Mucosa of gallbladder (tissue), 1 donor: ENCODE measurements at places on chromosomes 6 and 20. TPM values are rescaled to one million over a fixed set of nuclear protein-coding genes. Genes with fewer than 3 reads are reported as not detected.

DNA sequence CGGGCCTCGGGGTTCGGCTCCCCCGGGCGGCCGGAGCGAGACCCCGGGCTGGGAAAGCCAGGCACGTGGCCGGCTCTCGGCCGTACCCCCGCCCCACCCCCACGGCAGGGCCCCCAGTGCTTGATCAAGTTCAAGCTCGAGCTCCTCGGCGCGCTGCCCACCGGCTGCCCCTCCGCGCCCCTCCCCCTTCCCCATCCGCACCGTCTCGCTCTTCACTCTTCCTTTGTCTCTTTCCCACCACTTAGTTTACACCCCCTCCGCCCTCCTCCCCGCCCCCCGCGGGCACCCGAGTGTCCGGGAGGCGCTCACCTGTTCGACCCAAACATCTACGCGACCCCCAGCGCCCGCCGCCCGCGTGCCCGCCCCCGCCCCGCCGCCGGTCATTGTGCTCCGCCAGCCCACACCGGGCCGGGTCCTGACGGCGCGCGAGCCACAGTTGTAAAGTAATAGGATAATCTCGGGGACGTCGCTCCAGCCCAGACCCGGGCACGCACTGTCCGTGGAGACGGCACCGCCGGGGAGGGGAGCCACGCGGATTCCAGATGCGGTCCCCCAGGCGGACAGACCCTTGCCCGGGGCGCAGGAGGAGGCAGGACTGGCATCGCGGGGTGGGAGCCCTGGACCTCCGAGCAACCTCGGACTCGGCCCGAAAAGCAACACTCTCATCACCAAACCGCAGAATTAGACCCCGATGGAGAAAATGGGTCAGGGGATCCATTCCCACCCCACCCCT, 100.7 kb downstream of the NOL4L start:
- no peak for DNase-seq

DNA sequence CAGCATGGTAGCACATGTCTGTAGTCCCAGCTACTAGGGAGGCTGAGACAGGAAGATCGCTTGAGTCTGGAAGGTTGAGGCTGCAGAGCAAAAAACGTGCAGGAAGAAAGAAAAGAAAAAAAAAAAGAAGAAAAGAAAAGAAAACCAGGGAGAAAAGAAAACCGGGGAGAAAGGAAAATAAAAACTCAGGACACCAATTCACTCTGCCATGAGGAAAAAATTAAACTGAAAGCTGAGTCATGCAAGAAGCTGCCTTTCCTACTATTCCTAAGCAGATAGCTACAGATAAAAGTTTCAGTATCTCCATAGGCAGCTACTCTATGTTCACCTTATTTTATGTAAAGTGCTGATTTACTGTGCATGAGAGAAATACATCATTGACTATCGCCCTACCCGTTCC, 10.5 kb downstream of the PTGIS start:
- no peak for DNase-seq

DNA sequence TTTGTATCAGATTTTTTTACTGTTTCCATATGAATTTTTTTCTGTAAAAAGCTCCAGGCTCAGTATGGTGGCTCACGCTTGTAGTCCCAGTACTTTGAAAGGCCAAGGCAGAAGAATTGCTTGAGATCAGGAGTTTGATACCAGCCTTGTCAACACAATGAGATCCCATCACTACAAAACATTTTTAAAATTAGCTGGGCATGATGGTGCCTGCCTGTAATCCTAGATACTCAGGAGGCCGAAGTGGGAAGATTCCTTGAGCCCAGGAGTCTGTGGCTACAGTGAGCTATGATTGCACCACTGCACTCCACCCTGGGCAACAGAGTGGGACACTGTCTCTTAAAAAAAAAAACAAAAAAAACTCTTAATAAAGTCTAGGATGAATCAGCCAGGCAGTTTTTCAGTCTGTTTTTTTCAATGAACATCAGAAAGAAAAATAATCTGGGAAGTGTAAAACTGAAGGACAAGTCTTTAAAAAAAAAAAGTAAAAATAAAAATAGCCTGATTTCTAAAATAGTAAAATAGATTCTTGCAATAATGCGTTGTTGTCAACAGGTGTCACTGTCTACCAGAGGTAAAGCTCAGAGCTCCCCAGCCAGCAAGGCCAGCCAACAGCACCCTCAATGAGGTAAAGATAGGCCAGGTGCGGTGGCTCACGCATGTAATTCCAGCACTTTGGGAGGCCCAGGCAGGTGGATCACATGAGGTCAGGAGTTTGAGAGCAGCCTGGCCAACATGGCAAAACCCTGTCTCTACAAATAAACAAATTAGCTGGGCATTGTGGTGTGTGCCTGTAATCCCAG, 9.3 kb upstream of the ATG5 start:
- peak; percentile 39 for DNase-seq

GRCh38 chr6:5095236-5095635, 10.1 kb downstream of the PPP1R3G start:
- no peak for DNase-seq

- DNase-seq, result no peak
These were observed 2.4 kb downstream of the CABLES2 start for GRCh38 chr20:62404761-62405107.

GRCh38 chr6:135583256-135583761, 85.8 kb upstream of the AHI1 start:
- no peak for DNase-seq

- no peak for DNase-seq
These were observed 517.8 kb downstream of the PKHD1 start for GRCh38 chr6:51569594-51569993.

GRCh38 chr6:136956590-136957544, 34.8 kb downstream of the SLC35D3 start:
- no peak for DNase-seq

Gene MATN4
- total RNA-seq, result 0.09 TPM

Gene HSPA12B
- total RNA-seq, result 5.4 TPM

Gene ELOVL2
- total RNA-seq, result 0.81 TPM

Gene ZNF133
- 12.7 TPM for total RNA-seq

Gene ENPP5
- total RNA-seq, result 21.5 TPM
